ENCODE measurements at places on chromosomes 2 and 18.
A peak's percentile ranks its signal among the peaks of the same experiment; 100 is the strongest.

DNA sequence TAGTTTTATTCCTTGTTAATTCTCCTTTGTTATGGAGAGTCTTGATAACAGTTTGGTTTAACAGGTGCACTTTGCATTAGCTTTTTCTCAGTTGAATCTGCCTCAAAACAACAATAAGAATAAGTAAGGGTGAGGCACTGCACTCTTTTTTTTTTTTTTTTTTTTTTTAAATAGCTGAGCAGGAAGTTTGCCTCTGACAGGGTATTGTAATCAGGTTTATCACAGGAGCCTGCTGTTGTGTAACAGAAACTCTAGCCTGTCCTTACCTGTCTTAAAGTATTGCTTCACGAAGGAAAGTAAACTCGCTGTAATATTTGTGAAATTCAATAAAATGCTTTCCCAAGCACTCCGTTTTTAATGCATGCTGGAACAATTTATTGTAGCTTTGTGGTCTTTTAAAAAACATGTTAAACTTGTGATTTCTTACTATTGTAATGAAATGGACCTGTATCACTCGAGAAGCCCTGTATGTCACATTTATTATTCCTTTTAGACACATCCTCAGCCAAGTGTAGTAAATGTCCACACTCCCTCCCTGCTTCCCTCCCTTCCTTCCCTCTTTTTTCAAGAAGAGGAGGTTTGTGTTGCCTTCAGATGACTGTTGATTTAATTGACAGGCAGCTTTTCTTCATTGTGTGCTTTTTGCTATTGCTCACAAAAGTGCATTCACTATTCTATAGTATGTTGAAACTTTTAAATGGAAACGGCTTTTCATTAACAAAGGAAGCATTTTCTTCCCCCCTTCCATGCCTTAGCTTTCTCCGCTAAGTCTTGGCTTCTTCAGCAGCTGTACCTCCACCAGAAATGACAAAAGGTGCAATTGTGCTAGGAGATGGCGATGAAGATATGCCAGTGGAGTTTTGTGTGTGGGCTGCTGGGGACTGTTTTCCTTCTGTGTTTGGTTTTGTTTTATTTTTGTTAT, 52.7 kb downstream of the TAF1B start:
- DNase-seq, result no peak

DNA sequence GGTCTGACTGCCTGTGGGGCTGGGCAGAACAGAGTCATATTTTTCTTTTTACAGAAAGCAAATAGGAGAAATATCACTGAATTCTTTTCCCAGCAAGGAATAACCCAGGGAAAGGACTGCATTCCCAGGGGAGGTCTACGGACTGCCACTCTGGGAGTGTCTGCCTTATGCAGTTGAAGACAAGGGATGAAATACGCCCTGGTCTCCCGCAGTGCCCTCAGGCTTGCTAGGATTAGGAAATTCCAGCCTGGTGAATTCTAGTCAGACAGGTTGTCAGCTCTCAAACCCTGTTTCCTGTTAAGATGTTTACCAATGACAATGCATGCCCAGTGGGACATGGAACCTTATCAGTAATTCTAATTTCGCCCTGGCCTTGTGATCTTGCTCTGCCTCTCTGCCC, 30.3 kb upstream of the PDK1 start:
- DNase-seq, result no peak

- DNase-seq, result no peak
Measured at GRCh38 chr2:102550151-102550550, 69.2 kb upstream of the SLC9A2 start.

DNA sequence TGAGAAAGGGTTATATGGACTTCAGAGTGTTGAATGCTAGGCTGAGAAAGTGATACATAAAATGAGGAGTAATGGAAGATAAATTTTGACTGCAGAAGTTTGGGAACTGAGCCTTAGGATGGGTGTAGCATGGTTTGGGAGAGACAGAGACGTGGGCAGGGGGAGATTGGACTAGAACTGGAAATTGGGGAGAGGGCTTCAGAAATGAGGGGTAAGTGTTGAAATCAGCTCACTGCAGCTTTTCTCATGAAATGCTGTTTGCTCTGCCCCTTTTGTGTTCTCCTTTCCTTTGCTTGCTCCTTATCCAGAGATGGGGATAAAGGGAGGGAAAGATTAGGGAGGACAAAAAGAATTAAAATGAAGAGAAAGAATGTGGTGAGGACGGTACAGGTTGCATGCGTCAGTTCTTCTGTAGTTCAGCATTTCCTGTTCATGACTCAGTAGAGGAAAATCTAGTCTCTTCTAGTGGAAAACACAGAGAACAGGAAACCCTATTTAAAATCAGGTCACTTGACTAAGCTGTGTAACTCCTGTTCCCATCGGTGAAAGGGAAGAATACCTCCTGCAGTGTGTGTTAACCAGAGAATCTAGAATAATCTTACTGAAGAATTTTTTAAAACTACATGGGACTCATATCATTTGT, 105.6 kb downstream of the CRIM1 start:
- no peak for DNase-seq

- DNase-seq, result no peak
Measured at GRCh38 chr2:191411472-191411871, 166.3 kb downstream of the MYO1B start.

GRCh38 chr18:78595453-78595852, 384.2 kb upstream of the SALL3 start:
- no peak for DNase-seq

DNA sequence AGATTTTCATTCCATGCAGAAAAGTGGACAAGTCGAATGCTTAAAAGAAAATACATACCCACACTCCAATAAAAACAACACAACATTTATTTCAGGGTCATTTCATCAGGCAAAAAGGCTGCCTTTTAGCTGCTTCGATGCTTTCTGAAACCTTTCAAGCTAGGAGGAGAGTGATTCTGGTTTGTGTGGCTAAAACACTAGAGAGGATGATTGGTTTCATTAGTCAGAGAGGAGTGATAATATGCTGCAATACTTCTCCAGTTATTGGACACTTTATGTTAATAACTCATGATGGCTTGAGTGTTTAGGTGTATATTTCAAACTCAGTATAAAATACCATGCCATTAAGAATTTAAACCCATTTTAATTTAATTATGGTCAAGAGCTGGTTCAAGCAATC, 614.0 kb downstream of the SLC4A3 start:
- DNase-seq, result no peak

- peak; percentile 71 for DNase-seq
Measured at GRCh38 chr2:213279971-213280370, 4.3 kb upstream of the SPAG16 start.

GRCh38 chr2:160384791-160385190, 108.8 kb downstream of the RBMS1 start:
- DNase-seq, result no peak

DNA sequence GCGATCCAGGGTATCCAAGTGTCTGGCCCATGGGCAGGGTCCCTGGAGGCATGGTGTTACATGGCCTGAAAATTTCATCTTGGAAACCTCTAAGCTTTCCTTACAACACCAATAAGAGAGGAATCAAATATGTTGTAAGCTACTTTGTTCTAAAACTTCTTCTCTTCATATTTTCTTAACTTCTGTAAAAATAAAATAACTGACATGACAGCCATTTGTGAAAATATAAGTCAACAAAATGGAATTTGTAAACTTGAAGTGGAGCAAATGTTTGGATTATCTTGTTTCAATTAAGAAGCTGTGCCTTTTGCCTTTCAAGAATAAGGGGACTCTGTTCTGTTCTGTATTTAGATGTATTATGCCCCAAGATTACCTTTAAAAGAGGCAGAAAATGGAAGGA, 319.7 kb downstream of the LPIN1 start:
- no peak for DNase-seq

- no peak for DNase-seq
Measured at GRCh38 chr2:14417551-14417950, 215.0 kb upstream of the LRATD1 start.

GRCh38 chr2:45706033-45706432, 54.6 kb downstream of the PRKCE start:
- DNase-seq, result no peak

DNA sequence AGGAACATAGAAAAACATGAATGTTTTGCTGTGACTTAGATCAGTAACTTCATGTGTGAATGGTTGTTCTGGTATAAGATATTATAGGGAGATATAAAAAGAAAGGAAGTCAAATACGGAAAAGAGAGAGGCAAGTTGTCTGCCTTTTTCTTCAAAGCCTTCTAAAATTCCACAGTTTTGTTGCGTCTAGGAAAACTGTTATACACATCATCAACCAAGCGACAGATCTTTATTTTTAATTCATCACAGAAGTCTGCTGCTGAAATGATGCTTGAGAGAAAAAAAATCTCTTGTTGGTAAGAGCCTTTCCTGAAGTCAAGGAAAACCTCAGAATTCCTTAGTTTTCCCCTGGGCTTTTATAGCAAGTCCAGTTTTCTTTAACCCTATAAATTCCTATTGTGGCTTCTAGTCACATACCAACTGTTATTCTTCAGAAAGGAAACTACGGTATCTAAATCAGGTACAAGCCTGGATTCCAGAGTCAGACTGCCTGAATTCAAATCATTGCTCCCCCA, 36.3 kb upstream of the TANC1 start:
- no peak for DNase-seq

GRCh38 chr18:3525870-3526420, 76.0 kb downstream of the TGIF1 start:
- DNase-seq, result no peak

GRCh38 chr18:62445386-62445917, 77.4 kb upstream of the ZCCHC2 start:
- DNase-seq, result no peak

DNA sequence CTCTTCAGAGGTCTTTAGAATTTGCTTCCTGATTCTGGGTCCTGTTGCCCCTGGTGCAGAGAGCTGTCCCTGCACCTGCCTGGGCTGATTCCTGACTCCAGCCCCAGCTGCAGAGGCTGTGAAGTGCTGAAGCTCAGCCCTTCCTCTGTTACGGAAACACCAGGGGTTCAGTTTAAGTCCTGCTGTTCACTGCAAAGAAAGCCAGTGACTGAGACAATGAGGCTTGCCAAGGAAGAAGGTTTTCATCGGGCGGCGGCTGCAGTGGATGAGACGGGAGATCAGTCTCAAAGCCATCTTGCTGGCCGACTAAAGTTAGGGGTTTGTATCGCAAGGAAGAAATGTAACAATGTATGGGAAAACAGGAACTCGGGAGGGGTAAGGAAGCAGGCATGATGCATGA, 142.4 kb upstream of the ZNF236 start:
- no peak for DNase-seq

DNA sequence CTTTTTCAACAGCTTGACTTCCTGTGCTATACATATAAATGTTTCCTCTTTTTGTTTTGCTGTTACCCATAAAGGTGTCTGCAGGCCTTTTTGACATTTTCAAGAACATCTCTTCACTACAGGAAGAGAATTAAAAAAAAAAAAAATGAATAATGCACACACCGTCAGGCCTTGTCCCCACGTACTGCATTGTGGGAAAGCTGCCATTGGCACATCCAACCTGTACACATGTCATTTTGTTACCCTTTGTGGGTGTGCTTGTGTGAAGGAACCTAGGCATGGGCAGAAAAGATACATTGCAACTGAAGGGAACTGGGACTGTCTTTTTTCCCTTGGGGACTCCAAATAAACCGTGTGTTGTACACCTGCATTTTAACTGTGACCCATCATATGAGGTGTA, 16.8 kb upstream of the TMEM37 start:
- no peak for DNase-seq

DNA sequence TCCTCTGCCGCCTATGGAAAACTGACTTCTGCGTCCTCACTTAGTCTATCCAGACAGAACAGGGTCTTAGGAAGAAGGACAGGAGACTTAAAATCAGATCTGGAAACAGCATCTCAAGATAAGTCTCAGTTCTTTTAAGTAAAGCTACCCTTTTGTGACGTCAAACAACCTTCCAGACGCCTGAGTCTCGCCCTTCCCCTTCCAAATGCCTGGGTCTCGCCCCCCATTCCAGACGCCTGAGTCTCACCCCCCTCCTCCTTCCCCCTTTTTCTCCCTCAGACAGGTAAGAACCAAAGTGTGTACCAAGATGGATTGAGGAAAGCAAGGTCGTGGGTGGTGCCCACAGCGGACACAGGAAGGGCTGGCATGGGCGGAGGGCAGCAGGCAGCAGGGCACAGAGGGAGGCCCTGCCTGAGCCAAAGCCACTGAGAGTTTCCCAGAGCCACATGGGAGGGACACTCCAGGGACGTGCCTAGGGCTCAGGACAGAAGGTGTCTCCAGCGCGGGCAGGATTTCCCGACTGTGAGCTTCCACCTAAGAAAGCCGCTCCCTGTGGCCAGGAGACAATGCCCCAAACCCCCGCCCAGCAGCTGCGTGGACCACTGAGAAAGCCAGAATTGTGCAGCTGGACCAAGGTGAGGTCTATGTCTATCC, 51.3 kb downstream of the ANKMY1 start:
- DNase-seq, result no peak

- DNase-seq, result no peak
Measured at GRCh38 chr18:34942276-34942675, 98.9 kb upstream of the MAPRE2 start.

DNA sequence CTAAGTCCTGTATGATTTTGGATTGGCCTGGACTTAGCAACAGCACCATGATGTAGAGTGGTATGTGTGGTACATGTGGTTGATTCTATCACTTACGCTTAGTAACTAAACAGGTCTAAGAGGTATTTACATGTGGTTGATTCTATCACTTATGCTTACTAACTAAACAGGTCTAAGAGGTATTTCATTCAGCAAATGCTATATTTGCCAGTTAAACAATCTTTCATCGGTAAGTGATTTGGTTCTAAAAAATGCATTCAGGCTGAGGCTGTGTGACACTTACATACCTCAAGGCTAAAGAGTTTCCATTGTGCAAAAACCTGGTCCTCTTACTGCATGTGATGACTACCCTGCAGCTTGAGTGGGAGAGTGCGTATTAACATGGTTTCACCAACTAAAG, 13.1 kb downstream of the EIF4E2 start:
- DNase-seq, result no peak

- DNase-seq, result no peak
Measured at GRCh38 chr2:38483776-38484501, 106.9 kb upstream of the ATL2 start.

DNA sequence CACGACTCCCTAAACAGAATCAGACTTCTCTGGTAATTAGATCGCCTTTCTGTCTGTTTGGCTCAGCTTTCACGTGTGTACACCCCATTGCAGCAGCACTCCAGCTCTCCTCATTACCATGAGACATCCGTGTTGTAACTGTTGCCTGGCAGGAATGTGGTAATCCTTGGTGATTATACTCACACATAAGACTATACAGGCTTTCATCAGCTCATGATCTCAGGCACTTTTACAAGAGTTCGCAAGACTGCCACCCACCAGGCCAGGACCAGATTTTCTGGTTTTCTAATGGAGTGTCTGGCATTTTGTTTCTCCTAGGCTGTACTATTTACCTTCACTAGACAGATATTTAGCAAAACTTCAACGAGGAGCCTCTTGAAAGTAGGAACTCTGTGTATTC, 50.2 kb downstream of the ACVR1 start:
- DNase-seq, result no peak

- DNase-seq, result no peak
Measured at GRCh38 chr2:167454036-167454435, 565.8 kb downstream of the XIRP2 start.
